CD4-positive, alpha-beta T cell treated with Interleukin-17A for 4 hours (primary cell): ENCODE measurements at places on chromosomes 3 and 15.

DNA sequence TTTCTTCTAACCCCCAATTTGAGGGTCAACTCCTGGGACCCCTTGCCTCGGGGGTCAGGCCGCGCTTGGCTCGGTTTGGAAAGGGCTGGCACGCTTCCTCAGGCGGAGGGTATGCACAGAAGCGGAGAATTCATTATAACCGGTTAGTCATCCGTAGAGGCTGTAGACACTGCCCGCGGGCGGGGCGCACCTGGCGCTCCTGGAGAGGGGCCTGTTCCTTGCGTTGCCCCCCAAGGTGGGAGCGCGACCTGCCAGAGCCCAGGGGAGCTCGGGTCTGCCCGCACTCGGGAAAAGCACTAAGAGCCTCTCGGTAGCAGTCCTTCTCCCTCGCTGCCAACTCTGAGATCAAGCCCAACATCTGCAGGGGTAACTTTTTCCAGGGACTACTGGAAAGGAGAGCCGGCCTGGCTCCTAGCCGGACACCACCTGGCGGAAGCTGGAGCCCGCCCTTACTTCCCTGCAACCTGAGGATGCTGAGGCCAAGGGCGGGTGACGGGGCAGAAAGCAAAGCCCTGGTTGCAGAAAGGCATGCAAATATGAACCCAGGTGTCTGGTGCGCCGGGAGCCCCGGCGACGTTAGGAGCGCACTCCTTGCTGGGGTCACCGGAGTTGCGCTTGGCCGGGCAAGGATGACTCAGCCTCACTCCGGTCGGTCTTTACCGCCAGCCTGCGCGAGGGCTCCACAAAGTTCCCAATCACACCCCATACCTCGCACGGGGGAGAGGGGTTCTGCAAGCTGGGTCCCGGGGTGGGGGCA, 1.5 kb upstream of the CACNA2D3 start:
- DNase-seq: no peak

GRCh38 chr3:3082234-3082924, 27.8 kb downstream of the IL5RA start:
- DNase-seq: no peak

DNA sequence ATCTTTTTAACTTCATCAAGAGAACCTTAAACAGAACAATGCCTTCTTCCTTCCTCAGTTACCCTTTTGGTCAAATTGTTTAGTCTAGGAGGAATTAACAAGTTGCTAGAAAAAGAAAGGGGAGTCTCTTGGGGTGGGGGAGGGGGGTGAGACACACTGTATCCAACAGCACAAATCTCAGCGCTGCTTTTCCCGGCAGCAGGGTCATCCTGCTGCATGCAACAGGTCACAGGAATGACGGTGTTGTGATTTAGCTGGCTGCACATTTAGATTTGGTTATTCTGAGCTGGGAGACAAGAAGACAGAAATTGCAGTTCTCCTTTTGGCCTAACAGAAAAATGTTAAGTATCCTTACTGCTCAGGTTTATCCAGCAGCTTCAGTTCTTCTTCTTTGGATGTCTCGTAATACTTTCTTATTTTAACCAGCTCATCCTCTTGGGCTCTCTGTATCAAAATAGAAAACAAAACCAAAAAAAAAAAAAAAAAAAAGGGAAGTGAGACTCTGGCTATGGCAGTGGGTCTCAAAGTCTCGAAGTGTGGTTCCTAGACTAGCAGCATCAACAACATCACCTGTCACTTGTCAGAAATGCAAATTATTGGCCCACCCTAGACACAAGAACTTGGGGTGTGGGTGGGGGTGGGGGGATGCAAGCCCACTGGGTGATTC, 190.5 kb downstream of the GREM1 start:
- DNase-seq: no peak

- DNase-seq: no peak
Observed at GRCh38 chr3:86225461-86225860, 765.5 kb downstream of the VGLL3 start.

GRCh38 chr3:9881441-9881840, 1.4 kb upstream of the CIDEC start:
- DNase-seq: no peak

- DNase-seq: no peak
Observed at GRCh38 chr3:28244491-28244890, 3.1 kb downstream of the CMC1 start.

GRCh38 chr3:39474126-39474515, 6.6 kb downstream of the MOBP start:
- DNase-seq: no peak

DNA sequence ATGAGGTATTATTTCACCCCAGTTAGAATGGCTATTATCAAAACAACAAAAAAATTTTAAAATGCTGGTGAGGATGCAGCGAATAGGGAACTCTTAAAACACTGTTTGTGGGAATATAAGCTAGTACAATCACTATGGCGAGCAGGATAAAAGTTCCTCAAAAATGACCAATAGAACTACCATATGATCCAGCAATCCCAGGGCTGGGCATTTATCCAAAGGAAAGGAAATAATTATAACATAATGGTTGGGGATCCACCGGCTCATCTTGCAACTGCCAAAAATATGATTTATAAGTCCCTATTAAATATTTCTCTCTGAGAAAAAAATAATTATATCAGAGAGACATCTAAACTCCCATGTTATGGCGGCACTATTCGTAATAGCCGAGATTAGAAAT, 127.6 kb upstream of the MME start:
- DNase-seq: no peak

- no peak for DNase-seq
Observed at GRCh38 chr3:57598765-57599360, 1.7 kb upstream of the ARF4 start.

DNA sequence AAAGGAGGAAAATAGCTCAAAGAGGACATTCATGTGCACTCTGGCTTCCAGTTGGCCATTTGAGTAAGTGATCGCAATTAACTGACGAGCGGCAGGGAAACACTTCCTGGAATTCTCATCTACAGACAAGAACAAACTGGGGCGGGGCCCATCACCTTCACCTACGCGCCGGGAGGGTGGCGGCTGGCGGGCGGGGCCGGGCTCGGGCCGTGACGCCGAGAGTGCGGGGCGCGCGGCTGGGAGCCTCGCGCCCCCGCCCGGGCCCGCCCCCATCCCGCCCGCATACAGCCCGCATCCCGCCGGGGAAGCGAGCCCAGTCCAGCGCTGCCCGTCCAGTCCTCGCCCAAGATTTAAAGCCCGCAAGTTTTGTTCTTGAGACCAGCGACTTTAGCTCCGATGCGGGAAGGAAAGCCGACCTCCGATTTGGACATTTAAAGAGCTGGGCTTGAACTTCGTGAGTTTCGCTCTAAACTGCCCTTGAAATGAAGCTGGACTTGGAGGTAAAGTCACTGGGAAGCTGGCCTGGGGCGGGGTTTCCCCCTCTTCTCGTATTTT, at the start of gene B3GNT5:
Gene B3GNT5, plus strand, starts transcription at position 281 of the 555 bp plus-strand sequence. CDS start 16,546 bp downstream, outside the sequence.
- peak; percentile 50 for DNase-seq
